Fibroblast of the conjunctiva (primary cell): ENCODE measurements at places on chromosomes 5 and 9.
A peak's percentile ranks its signal among the peaks of the same experiment; 100 is the strongest.

DNA sequence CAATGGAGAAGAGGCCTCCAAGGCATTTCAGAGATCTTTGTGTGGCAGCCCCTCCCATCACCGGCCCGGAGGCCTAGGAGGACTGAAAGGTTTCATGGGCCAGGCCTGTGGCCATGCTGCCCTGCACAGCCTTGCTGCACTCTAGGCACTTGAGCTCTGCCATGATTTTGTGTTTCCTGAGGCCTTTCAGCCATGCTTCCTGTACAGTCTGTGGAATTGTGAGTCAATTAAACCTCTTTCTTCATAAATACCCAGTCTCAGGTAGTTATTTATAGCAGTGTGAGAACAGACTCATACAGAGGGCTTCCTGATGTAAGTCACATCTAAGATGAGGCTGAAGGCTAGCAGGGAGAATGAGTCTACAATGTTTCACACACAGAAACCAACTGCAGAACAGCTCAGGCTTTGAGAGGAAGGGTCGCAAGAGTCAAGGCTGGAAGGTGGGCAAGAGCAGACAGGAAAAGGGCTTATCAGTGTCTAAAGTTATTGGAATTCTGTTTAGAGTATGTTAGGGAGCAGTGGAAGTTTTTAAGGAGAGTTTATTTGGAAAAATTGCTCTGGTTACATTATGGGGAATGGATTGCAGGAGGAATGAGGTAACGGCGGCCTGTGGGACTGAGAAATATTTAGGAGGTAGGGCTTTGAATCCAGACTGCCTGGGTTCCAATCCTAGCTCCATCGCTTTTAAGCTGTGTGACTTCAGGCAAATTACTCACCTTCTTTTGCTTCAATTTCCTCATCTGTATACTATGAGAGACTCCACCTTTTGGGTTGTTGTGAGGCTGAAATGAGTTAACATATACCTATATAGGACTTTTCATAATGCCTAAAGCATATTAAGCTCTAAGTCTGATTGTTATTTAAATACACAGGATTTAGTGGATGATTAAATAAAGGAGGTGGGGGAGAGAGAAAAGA lies 291.2 kb downstream of the CWC27 start:
- DNase-seq: no peak

GRCh38 chr9:125663127-125663526 lies 43.9 kb downstream of the MAPKAP1 start:
- DNase-seq: no peak

DNA sequence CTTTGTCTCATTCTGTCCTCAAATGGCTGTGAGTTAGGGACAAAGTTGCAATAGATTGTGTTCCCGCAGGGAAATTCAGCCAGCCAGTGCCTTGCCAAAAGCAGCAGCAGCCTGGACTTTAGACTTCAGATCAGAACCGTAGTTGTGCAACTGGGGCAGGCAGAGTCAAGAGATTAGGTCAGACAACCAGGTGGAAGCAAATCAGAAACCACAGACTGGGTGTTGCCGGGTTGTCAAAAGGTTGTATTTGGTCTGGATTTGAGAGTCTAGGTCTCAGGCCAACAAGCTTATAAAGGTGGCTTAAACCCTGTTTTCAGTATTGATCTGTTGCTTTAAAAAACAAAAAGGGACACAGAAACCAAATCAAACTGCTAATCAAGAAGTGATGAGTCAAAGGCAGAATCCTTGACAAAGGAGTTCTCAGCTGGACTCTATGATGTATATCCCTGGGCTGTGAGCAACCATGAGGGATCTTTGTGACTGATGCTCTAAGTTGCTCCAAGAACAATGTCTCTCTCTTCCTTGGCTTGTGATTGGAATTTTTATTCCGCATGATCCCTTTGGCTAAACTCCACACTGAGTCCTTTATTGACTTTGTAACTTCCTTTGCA lies 20.9 kb downstream of the RFK start:
- DNase-seq: peak; percentile 18

DNA sequence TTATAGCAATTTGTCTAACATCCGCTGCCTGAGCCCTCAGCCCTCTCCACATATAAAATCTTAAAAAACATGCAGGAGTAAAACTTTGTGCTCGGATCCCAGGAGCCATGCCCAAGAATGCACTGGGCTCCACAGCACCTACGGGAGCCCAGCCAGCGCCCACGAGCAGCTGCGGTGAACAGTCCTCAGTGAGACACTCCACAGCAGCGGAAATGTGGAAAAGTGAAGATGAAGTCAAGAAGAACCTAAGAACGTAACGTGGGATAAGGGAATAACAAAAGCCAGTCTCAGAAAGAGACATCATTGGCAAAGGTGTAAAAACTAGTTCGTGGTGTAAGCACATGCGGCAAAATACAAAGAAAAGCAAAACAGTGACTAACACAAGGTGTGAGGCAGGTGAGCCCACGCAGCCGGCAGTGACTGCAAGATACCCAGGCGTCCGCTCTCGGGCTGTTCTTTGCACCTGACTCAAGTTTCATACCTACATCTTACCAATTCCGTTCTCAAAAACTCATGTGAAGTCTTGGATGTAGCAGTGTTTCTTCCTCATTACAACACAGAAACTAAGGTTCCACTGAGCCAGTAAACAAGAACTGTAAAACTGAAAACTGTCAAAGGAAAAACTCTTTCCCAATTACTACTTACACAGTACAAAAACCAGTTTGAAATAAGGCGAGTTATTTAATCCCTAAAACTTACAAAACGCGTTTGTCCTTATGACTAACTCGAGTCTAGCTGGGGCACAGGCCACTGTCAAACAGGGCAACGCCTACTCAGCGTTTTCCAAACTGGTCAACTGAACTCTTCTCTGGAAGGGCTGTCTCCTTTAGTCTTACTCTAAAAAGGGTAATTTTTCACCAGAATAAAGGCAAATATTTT lies 1.7 kb downstream of the CAMSAP1 start:
- DNase-seq: no peak

DNA sequence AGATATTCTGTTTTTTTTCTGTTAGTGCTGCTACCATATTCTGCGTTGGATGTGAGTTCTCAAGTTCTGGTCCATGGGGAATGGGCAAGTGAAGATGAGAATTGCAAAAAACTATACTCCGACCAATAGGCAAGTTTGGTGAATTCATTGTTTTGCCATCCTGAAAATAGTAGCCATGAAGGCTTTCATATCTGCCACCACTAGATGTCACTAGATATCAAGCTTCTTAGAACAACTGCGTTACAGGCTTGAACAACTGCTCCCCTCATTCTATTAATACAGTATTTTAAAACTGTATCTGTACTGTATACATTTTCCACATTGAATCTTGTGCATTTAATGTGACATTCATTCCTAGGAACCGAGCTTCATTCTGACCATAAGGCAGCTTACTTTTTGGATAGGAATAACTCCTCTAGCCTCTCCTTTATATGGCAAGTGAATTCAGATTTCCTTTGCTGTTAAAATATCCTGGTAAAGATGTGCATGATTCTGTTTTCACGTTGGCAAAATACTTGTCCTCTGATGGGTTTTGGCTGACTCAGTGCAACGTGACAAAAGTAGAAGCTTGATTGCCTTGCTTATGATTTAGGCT lies 163.6 kb downstream of the SREK1 start:
- peak; percentile 53 for DNase-seq
